HL-60 (cell line): ENCODE measurements at places on chromosomes 6 and 20.

GRCh38 chr20:41147767-41148191 lies 10.4 kb downstream of the PLCG1 start:
- DNase-seq, result no peak

- no peak for DNase-seq
These were observed 197.8 kb downstream of the HAO1 start for GRCh38 chr20:7742479-7742878.

GRCh38 chr20:60101891-60102281 lies 143.7 kb downstream of the CDH26 start:
- DNase-seq, result no peak

GRCh38 chr6:98107801-98108200 lies 726.6 kb upstream of the POU3F2 start:
- no peak for DNase-seq

GRCh38 chr6:92589996-92590395 lies 829.4 kb downstream of the EPHA7 start:
- no peak for DNase-seq

- no peak for DNase-seq
These were observed 6.4 kb upstream of the KIF6 start for GRCh38 chr6:39731565-39731964.

GRCh38 chr6:155126727-155127439 lies 131.8 kb downstream of the TIAM2 start:
- no peak for DNase-seq

DNA sequence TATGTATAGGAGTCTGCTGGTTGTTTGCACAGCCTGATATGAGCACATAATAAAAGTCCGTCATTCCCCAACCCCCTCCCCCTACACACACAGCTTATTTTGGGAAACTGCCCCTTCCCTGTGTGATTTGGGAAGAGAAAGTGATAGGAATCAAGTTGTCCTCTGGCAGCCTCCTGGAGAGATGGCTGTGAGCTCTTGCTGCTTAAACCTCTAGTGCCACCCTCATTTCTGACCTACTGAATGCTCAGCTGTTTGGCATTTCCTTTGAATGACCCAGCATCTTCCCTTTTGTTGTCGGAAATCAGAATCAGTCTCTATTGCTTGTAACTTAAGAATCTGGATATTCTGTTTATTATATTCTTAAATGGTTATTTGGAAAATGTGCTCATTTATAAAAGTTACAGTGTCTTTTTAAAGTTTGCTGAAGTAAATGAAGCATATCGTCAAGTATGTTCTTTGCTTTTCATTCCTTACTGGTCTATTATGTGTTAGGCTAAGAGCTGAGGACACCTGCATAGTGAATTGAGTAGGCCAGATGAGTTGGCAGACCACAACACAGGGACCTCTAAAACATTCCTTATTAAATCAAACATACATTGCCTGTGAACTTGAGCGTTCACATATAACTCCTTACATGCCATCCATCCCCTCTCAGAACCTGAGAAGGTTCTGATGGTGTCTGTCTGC lies 5.5 kb downstream of the RWDD2A start:
- no peak for DNase-seq

DNA sequence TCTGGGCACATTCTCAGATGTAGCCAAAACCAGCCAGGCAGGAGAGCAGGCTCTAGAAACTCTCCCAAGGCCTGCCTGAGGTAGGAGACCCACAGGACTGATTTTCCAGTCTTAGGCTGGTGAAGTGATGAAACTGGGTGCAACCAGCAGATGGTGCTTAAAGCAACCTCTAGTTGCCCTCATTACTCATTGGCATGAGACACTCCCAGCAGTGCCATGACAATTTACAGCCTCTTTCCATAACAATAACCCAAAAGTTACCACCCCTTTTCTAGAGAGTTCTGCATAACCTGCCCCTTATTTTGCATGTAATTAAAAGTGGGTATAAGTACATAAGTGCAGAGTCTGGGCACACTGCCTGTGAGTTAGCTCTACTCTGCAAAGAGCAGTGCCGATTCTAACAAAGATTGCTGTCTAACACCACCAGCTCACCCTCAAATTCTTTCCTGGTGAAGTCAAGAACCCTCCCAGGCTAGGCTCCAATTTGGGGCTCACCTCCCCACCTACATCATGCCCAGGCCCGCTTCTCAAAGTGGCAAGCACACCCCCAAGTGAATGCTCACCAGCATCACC lies 14.4 kb upstream of the GPR6 start:
- DNase-seq, result no peak

DNA sequence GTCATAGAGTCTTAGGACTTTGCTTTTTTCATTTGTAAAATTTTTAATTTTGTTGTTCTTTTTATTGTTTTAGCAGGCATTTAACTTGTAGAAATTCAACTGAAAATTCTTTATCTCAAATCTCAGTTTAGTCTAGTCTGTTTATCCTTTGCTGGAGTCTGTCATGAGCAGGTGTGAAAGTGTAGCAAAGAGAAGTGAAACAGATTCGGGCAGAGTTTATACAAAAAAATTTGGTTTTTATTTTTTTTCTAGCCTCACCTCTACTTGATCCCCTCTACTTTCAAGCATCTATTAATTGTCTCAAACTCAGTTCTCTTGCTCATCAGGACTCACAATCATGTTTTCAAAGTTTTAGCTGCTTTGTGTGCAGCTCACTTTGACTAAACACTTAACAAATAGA lies 655.2 kb downstream of the HDGFL1 start:
- no peak for DNase-seq

DNA sequence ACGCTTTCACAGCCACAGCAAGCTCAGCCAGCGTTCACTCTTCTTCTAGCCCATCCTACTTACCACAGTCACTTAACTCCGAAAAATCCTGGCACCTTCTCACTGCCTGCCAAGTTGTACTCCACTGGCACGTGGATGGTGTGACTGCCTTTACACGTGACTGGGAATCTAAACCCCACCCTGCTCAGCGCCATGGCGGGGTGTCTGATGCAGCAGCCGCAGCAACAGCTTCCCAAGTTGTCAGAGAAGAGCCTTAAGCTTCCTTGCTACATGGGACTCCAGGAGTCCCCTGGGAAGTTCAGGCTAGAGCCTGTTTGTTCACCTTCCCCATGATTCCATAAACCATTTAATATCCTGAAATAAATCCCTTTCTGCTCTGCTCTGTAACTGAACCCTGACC lies 61.9 kb upstream of the FOXC1 start:
- no peak for DNase-seq

- no peak for DNase-seq
These were observed 10.5 kb downstream of the PCNA start for GRCh38 chr20:5109276-5109675.

- no peak for DNase-seq
These were observed 31.8 kb downstream of the CNKSR3 start for GRCh38 chr6:154478701-154479060.

DNA sequence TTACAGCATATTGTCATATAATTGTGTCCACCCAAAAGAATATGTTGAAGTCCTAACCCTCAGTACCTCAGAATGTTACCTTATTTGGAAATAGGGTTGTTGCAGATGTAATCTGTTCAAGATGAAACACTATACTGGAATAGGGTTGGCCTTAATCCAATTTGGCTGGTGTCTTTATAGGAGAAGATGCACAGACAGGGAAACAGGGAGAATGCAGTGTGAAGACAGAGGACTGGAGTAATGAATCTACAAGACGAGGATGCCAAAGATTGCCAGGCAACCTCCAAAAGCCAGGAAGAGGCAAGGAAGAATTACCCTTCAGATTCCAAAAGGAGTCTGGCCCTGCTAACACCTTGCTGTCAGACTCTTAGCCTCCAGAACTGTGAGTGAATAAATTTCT lies 482.9 kb downstream of the PTPRT start:
- DNase-seq, result no peak

DNA sequence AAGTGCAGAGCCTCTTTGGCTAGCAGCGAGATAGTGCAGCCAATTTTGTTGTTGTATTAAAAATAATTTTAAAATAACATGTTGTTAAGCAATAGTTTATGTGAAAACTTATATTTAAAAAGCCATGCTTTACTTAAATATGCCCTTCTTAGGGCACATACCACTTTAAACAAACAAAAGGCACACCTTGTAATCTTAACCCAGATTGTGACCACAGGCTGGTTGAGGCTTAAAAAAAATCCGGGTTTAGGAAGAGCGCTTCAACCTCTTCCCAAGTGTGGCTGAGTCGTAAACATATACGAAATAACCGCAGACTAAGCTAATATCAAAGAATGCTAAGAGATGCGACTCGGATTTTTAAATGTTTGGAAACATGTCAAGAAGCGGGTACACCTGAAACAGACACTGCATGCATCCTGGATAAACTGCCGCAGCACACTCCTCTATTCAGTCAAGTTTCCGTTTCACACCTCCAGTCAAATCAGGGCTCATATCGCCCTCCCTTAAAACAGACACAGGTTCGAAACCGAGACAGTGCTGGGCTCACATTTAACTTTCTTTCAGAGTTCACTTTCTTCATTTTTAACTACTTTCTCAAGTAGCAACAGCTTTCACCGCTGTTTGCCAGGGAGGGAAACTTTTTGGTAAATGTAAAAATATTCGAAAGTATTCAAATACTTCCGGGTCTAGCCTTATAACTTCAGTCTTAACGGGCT lies 1.5 kb downstream of the DEK start:
- DNase-seq, result no peak

GRCh38 chr6:86857783-86858182 lies 79.5 kb upstream of the HTR1E start:
- no peak for DNase-seq

DNA sequence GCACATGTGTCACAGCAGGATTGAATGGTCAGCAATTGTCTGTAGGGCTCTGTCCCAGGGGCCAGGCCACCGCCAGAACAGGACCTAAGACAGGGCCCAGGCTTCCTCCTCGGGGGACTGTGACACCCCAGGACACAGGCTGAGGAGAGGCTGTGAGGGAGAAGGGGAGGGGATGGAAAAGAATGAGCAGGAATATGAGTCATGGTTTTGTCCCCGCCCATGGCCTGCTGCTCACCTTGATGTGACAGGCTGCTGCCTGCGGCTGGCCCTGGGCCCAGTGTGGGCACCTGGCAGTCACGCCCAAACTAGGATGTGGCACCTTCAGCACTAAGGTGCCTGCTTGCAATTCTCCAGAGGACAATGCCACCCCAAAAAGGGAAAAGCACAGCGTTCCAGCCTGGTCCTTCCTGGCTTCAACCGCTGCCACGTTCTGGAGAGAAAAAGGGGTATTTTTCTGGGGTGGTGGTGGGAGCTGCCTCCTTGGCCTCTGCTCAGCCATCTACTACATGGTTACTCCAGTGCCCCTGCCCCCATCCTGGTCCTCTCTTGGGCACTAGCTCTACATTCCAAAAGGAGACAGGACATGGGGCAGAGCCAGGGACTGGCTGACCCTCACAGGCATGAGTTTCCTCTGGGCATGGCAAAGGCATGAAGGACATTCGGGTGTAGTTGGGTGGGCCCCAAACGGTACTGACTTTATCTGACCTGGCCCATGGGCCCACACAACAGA lies 93.4 kb downstream of the SLC22A23 start:
- no peak for DNase-seq

DNA sequence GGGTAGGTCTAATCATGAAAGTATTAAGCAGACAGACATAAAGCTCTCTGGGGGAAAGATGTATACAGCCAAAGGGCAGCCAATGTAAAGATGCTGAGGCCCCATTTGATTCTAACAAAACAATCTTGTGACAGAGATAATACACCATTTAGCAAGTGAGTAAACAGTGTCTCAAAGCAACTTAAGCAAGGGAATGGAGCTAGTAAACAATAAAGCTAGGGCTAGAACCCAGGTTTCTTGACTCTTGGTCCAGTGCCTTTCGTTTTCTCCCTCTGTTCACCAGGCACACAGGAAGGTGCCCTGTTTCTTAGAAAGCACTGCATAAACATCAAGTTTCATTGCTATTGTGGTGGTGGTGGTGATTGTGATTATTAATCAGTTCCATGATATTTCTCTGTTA lies 5.1 kb downstream of the ELOVL2 start:
- DNase-seq, result no peak

GRCh38 chr6:146267946-146268345 lies 239.1 kb downstream of the GRM1 start:
- no peak for DNase-seq

DNA sequence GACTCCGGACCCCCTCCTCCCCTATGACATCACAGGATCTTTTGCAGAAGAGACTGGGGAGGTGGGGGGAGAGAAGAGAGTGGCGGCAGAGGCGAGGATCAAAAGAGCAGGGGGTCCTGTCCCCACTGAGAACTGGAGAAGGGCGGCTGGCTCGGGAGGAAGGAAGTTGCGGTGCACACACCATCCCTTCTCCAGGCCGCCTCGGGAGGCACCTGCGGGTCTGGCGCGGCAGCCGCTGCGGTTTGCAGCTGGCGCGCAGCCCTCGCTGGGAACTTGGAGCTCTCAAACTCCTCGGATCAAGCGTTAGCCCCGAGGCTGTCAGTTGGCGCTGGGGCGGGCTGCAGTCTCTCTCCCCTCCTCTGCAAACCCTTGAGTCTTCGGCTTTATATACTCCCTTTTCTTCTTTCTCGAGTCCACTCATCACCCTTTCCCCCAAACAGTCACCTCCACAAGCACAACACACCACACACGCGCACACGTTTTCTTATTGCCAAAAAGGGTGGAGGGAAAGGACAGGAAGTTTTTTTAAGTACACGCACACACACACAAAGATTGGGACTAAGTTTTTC lies 180.7 kb downstream of the TBXT start:
- DNase-seq, result no peak

GRCh38 chr6:75993236-75994162 lies 79.0 kb downstream of the IMPG1 start:
- DNase-seq, result no peak

DNA sequence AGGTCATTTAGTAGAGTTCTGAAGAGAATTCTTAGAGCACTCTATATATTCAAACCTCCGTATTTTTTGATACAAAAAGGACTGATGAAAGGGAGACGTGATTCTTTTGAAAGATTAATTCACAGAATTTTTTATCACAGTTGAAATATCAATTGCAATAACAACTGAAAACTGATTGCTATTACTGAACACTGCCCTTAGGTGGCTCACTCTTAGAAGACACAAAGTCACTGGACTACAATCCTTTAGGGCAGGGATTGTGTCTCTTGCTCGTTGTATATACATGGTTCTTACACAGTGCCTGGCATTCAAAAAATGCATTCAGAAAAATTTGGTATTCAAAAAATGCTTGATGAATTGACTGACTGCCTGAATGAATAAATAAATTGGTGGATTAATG lies 17.1 kb upstream of the CALHM6 start:
- no peak for DNase-seq

DNA sequence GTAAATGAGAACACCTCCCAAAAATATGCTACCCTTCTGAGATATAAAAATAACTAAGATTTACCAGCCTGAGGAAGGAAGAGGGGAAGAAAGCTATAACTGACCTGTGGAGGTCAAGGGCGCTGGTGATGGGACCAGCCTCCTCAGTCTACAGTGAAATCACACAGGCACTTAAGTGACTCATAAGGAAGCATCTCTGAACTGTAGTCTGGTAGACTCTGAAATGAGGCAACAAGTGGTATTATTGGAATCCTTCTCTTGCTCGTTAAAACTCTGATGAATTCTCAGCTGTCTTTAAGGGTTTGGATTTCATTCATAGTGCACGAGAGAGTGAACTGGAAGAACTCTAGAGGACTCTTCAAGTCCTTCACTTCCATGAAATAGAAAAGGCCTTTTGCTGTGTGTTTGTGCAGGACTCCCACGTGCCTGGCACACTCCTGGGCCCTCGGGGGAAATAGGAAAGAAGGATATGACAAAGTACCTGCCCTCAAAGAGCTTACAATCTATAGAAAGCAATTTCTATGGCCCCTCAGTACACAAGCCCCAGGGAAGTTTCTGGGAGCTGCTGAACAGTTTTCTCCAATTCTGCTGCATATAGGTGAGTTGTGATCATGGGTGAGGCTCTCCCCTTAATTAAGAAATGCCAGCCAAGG lies 231.8 kb upstream of the RREB1 start:
- no peak for DNase-seq
